Metanephros (tissue), 2 donors: ENCODE measurements at places on chromosomes 6 and 20. TPM values are rescaled to one million over a fixed set of nuclear protein-coding genes. Genes with fewer than 3 reads are reported as not detected.

Gene SLC16A10
- 37.0 TPM for total RNA-seq

Gene SAMD10
- 6.5 TPM for total RNA-seq

Gene RFX6
- not detected for total RNA-seq

Gene IYD
- total RNA-seq, result 1.3 TPM

Gene DDX43
- total RNA-seq, result 0.12 TPM

Gene GJA1
- 45.8 TPM for total RNA-seq
